ENCODE measurements at places on chromosomes 12 and 14.

GRCh38 chr12:70236990-70237389, 6.2 kb upstream of the CNOT2 start:
- no peak for DNase-seq

- no peak for DNase-seq
Measured at GRCh38 chr14:67186789-67187584, 2.3 kb upstream of the GARIN2 start.

DNA sequence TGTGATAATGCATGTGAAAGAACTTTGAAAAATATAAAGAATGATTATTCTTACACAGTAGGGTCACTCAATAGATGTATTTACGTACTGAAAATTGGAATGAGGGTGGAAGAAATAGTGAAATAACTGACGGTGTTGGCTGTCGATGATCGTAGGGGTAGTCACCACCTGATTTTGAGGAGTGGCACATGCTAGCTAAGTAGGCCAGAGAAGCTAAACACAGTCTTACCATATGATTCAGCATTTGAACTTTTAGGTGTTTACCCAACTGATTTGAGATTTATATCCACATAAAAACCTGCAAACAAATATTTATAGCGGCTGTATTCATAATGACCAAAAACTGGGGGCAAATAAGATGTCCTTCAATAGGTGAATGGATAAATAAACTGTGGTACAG, 47.6 kb upstream of the HIF1A start:
- no peak for DNase-seq

- DNase-seq: no peak
Measured at GRCh38 chr12:60501124-60501729, 905.4 kb downstream of the SLC16A7 start.

GRCh38 chr14:99747582-99748330, 45.5 kb upstream of the EML1 start:
- DNase-seq: no peak

DNA sequence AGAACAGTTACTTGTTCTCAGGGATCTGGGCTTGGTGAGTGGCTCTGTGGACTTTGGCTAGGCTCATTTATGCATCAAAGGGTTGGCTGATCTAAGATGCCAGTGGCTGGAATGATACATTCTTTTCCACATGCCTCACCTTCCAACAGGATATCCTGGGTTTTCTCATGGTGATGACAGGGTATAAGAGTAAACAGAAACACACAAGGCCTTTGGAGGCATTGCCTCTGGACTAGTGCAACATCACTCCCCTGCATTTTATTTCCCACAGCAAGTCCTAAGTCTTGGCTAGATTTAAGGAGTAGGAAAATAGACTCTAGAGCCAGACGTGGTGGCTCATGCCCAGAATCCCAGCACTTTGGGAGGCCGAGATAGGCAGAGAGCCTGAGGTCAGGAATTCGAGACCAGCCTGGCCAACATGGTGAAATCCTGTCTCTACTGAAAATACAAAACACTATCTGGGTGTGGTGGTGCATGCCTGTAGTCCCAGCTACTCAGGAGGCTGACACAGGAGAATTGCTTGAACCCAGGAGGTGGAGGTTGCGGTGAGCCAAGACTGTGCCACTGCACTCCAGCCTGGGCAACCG, 47.9 kb downstream of the RPH3A start:
- DNase-seq: no peak

DNA sequence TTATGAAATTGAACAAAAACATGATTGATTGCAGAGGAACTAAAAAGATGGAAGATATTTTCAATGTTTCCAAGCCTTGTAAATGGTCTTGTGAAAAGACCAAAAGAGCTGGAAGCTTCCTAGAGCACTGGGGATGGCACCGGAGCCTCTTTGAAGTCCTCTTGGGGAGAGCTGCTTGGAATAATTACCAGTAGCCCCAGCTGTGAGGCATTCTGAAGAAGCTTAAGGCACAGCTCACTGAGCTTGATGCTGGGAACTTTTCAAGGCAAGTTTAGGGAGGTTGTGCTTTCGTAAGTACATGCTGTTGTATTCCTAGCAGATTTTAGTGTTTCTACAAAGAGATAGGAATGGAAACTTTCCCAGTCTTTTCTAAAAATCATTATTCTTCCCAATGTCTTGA, 13.9 kb downstream of the PDZRN4 start:
- no peak for DNase-seq

DNA sequence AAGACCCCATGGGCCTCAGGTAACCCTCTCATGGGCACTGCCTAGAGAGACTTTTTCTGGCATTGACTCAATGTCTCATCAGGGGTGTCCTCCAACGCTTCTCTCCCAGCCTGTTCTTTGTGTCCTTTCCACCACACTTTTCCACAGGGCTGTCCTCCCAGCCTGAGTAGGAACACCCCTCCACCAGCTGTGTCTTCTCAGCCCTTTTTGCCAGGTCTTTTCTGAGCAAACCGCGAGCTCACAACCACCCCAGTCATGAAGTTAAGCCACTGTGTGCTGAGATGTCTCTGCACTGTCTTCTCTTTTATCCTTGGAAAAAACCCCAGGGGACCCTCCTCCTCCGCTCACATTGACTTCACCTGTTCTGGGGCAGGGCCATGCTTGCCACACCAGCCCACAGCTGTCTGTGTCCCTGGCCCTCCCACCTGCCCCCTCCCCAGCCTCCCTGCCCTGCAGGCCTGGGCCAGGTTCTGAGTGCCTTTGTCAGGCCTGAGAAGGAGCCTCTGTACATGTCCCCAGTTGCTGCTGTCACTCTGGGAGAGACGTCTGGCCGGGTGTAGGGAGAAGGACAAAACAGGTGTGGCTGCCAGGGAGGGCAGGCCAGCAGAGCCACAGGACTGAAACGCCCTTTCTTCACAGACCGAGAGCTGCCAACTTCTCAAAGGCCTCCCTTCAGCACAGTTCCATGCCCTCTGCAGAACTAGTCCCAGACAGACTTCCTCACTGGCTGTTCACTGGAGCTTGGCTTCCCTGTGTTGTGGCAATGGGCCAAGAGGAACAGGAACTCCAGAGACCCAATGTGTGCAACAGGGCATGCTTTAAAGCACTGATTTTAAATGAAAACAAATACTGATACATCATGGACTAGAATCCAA, 50.5 kb upstream of the PNMA1 start:
- DNase-seq: peak; percentile 12

- DNase-seq: no peak
Measured at GRCh38 chr12:70628701-70629480, 8.3 kb downstream of the PTPRB start.

GRCh38 chr12:121165316-121165715, 32.6 kb downstream of the P2RX7 start:
- no peak for DNase-seq

DNA sequence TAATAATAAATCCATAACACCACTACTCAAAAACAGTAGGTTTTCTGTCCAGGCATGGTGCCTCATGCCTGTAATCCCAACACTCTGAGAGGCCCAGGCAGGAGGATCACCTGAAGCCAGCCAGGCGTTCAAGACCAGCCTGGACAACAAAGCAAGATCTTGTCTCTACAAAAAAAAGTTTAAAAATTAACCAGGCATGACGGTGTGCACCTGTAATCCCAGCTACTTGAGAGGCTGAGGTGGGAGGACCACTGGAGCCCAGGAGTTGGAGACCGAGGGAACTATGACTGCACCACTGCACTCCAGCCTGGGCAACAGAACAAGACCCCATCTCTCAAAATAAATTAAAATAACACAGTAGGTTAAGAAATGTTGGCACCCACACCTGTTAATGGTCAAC, 44.5 kb upstream of the AP4S1 start:
- no peak for DNase-seq

GRCh38 chr12:107736914-107737313, 24.0 kb downstream of the PRDM4 start:
- no peak for DNase-seq

GRCh38 chr14:74593241-74593953, 18.6 kb downstream of the LTBP2 start:
- DNase-seq: no peak

- no peak for DNase-seq
Measured at GRCh38 chr14:105888784-105889665, 362.6 kb downstream of the TMEM121 start.

DNA sequence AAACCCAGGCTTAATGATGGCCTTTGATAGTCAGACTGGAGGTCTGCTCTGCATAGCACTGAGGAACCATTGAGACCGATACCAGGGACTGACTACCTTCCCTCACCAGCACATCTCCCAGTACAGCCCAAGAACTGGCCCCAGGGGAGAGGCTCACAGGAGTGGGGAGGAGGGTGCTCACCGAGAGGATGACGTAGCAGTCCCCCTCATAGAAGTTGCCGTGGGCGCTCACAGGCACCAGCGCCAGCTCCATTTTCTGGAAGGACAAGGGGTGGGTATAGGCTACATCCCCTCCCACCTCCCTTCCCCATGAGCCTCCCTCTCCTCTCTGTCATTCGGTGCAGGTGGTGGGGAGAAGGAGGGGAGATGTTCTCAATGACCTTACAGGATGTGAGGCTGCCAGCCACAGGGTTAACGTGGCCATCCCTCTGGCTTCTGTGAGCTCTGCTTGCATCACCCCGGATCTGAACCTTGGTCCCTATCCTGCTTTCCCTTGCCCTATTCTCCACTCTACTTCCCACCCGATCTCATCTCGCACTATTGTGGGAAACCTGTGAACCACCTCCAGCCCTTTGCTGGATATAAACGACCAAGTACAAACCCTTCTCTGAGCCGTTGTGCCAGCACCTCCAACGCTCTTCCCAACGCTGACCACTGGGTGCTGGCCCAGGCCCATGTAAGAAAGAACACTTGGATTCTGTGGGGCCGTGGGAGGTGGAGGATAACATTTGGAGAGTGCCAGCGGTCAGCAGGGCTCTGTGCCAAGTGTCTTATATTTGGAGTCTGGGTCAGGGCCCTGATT, 4.4 kb downstream of the AVIL start:
- DNase-seq: no peak

- no peak for DNase-seq
Measured at GRCh38 chr14:55502746-55503284, 62.4 kb upstream of the TBPL2 start.

- DNase-seq: no peak
Measured at GRCh38 chr12:84117190-84117589, 795.4 kb downstream of the SLC6A15 start.

GRCh38 chr14:24895622-24896021, 154.3 kb downstream of the STXBP6 start:
- no peak for DNase-seq

- DNase-seq: no peak
Measured at GRCh38 chr12:24960222-24960855, 11.4 kb upstream of the BCAT1 start.

All from SIG-M5 (cell line).